Activated T-cell treated with anti-CD3 and anti-CD28 coated beads for 48 hours (primary cell): ENCODE measurements at places on chromosomes 1 and 21.
A peak's percentile ranks its signal among the peaks of the same experiment; 100 is the strongest.

- DNase-seq: no peak
These were observed 165.5 kb upstream of the KCNJ6 start for GRCh38 chr21:38081708-38082107.

- DNase-seq: no peak
These were observed 1.4 kb upstream of the STMN1 start for GRCh38 chr1:25907601-25908000.

DNA sequence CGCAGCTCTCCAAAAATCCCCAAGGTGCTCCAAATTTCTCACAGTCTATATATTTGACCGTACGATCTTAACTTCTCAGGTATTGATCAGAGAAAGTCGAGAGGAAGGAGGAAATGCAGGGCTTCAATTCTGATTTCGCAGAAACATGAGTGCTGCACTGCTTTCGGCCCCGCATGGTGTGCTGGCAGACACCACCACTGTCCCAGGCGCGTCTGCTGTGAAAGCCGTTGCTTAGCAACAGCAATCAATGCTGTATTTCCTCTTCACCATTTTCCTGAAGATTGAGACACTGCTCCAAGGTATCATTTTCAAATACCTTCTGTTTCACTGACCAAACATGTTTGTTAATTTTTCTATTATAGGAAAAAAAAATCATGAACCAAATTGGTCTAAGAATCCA lies 296.3 kb downstream of the SMYD3 start:
- DNase-seq: no peak

- DNase-seq: no peak
These were observed 274.8 kb upstream of the C1orf105 start for GRCh38 chr1:172145656-172146055.

DNA sequence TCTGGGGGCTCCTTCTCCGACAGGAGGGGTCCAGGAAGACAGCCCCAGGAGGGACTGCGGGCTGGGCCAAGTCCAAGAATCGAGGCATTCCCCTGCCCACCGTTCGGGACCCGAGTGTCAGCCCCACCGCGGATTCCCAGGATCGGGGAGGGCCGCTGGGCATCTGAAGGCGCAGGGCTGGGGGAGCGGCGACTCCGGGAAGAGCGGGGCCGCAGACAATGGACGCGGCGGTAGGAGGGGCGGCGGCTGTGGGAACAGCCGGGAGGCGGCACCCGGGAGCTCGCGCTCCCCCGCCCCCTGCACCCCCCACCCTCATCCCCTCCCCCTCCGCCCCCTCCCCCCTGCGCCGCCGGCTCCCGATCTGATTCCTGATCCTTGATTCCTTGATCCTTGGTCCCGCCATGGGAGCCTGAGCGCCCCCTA lies at the start of gene VANGL2:
VANGL2 (plus strand) TSS at position 342 of the 423 bp plus-strand sequence. CDS start 15,274 bp downstream, outside the sequence.
- peak; percentile 46 for DNase-seq
